NCI-H345 (cell line): ENCODE measurements at places on chromosomes 5 and 9.

- no peak for DNase-seq
Measured at GRCh38 chr5:141889282-141889871, 11.2 kb upstream of the PCDH1 start.

GRCh38 chr5:131384173-131384572 is 120.3 kb downstream of the CDC42SE2 start:
- no peak for DNase-seq

DNA sequence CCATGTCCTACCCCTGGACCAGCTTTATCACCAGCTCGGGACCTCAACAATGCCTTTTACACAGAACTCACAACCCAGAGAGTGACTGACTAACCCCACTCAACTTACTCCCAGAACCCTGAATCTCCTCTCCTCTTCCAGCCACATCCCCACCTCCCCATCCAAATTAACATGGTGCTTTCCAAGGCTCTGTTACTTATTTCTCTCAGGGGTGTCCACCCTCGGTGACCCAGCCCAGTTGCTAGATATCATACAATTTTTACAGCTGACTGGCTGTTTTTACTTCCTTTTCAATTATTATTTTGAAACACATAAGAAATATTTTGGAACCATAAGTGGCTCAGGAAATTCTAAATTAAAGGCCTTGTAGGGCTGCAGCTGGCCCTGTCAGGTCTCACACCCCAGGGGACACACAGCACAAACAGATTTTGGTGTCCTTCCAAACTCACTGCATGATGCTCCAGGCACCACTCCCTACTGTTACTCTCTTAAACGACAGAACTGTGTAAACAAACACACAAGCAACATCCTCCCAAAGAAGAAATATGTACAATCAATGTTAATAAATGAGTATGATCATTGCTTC is 180.6 kb downstream of the ADAMTS12 start:
- peak; percentile 83 for DNase-seq

- no peak for DNase-seq
Measured at GRCh38 chr5:17219469-17219868, 2.0 kb downstream of the BASP1 start.
